CD4-positive, alpha-beta T cell treated with Interleukin-2 at 100 ng/mL for 4 hours (primary cell): ENCODE measurements at places on chromosomes 12 and 14.

GRCh38 chr12:47845081-47845480 lies 25.4 kb upstream of the HDAC7 start:
- no peak for DNase-seq

- no peak for DNase-seq
Measured at GRCh38 chr14:100864206-100864605, 38.3 kb downstream of the MEG3 start.

- no peak for DNase-seq
Measured at GRCh38 chr14:104722938-104723650, 935 bp upstream of the ADSS1 start.

- DNase-seq, result no peak
Measured at GRCh38 chr14:20516921-20517320, 11.6 kb downstream of the RNASE10 start.

DNA sequence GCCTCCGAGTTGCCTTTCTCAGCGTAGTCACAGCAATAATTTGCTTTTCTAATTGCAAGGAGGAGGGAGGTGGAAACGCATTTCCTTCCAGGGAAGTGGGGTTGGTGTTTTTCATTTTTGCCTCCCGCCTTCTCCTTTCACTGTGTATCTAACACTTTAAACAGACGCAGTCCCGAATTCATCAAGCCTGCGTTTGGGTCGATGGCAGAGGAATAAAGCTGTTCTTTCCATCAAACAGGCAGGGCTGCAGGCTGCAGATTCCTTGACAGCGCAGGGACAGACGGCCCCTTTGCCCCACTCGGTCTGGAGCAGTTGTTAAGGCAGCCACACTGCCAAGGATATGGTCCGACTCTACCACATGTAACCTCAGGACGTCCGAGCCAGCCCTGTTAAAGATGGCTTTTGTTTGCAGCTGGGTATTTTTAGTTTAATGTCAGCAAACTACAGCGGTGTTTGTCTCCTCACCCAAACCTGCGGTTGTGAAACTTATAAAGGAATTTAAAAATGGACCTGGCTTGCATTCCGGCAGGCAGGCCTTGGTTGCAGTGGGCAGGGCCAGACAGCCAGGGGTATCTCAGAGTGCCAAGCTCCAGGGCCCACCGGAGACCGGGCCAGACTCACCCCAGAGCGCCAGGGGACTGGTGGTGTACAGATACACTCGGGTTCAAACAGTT lies 2.1 kb downstream of the CHST11 start:
- no peak for DNase-seq

DNA sequence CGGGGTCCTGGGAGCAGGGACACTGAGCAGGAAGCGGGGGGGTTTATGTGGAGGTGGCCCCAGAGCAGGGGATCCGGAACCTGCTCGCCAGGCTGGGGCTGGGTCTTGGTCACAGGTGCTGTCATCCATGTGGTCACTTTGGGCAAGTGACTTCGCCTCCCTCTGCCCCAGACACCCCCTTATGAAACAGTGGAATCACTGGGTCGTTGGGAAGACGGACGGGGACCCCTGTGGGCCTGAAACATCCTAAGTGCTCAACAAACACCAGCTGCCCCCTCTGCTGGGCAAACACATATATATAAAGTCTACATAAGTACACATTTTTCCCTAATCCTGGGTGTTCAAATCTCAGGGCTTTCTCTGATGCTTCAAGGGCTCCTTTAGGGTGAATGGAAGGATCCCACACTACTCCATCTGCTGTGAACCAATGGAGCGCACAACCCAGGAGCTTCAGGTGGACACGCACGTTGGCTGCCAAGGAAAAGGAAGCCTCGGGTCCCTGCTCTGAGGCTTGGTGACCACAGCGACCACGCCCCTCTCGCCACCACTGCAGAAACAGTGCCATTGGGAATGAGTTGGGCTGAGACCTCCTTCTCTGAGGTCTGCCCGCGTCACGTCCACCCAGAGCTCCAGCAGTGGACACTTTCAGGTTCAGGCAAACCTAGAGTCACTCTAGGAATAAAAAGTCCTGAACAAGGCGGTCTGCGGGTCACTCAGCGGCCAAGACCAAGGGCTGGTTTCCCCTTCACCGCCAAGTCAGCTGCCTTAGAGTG lies 54.6 kb downstream of the CDC42BPB start:
- no peak for DNase-seq

- no peak for DNase-seq
Measured at GRCh38 chr14:95055318-95055717, 102.0 kb downstream of the DICER1 start.

DNA sequence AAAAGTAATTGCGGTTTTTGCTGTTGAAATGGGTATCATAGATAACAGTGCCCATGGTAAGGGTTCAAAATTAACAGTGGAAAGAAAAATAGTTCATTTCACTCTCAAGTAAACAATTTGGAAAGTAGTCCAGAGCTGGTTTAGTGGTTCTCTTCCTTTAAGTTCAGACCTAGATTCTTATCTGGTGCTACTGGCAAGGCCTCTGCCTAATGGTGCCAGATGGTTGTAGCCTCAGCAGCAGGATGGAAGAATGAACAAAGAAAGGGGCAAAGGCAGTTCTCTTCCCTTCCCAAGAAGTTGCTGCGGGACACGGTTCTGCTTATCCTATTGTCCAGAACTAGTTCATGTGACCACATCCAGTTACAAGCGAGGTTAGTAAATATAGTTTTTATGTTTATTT lies 10.5 kb downstream of the ARG2 start:
- DNase-seq, result no peak

- no peak for DNase-seq
Measured at GRCh38 chr14:41298328-41298690, 308.4 kb upstream of the LRFN5 start.

GRCh38 chr14:24367514-24368211 lies at the start of gene NFATC4:
Gene NFATC4, plus strand, starts transcription at chr14:24368184. Its CDS starts 157 bp downstream, at chr14:24368341.
- no peak for DNase-seq

DNA sequence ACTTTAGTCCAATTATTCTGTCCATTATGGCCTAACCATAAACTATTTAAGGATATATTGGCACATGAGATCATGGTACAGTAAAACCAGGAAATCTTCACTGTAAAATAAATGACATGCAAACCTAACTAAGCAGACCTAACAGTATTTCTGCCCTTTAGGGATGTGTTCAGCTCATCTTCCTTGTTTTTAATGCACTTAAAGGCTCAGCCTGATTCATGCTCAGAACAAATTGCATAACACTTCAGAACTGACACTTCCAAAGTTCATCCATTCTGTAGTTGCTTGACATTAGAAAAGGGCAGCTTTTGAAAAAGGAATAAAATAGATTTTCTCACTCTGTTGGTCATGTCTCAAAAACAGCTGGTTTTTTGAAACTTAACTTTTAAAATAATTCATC lies 708.5 kb downstream of the C12orf50 start:
- no peak for DNase-seq
